ENCODE measurements at places on chromosomes 12 and 14.

DNA sequence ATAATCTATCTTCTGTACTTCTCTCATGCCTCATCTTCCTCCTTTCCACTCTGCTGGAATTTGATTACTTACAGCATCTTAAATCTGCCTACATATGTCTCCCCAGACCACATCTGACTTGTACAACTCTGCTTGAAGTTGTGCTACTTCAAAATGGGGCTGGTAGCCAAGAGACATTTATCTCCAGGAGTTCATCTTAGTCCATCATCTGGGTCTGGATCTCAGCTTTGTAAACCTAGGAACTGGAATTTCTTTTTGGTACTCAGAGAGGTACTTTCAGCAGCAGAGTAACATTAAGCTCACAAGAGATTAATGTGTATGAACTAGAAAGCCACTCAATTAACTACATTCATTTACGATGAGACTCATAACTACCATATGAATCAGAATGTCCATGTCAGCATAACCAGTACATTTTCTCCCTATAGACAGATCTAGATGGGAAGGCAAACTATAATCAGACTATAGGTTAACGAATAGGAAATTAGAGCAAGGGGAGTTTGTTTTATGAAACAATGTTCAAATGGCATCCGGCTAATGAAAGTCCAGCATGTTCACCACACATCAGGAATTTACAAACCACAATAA, 178.8 kb downstream of the CEP128 start:
- DNase-seq, result no peak

DNA sequence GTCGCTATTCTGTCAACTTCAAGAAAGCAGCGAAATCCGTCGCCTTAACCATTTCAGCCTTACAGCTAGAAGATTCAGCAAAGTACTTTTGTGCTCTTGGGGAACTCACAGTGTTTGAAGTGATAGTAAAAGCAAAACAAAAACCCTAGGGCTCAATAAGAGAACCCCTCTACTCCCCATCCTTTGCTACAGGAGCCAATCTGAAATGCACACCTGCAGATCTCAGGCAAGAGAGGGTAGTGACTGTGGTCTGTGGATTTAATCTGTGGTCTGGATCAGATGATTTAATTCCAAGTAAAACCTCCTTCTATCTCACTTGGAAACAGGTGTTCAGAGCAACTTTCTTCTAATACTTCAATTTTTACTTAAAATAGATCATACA, 422.9 kb upstream of the OR4E1 start:
- no peak for DNase-seq

GRCh38 chr12:587132-588023, 75.9 kb downstream of the NINJ2 start:
- DNase-seq, result no peak

DNA sequence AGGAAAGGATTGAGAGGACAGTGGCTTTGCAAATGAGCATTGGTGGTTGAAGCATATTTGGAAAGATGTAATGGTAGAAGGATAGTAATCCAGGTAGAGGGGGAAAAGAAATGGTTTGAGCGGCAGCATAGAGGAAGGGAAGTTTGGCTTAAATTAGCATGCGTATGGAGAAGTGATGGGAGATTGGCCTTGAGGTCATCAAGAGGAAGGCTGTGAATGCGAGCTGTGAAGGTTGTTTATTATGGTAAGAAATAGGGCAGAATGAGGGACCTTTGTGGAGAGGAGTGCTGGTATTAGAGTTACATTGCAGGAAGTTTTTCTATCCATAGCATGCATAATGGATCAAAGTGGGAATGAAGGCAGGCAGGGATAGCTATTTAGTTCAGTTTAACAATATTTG, 162.1 kb downstream of the TMTC2 start:
- no peak for DNase-seq

GRCh38 chr14:99325591-99325990, 53.6 kb upstream of the BCL11B start:
- no peak for DNase-seq

- peak; percentile 33 for DNase-seq
These were observed 141.3 kb downstream of the TSPAN9 start for GRCh38 chr12:3218228-3219171.

GRCh38 chr14:75631453-75631831, 29.2 kb downstream of the ERG28 start:
- DNase-seq, result no peak

DNA sequence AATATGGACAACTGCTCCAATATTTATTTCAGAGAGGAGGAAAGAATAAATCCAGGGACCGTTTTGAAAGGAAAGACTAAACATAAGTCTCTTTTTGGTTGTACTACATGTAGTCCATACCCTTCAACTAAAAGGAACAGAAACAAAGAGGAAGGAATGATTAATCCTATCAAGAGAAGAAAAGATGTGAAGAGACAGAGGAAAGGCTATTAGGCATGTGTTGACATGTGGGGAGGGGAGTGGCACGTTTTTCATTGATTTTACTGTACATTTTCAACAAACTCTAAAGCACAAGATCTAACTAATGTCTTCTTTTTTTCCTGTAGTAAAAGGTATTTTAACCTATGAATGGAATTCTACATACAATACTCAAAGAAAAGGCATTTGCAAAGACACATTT, 85.6 kb downstream of the NAV3 start:
- no peak for DNase-seq

DNA sequence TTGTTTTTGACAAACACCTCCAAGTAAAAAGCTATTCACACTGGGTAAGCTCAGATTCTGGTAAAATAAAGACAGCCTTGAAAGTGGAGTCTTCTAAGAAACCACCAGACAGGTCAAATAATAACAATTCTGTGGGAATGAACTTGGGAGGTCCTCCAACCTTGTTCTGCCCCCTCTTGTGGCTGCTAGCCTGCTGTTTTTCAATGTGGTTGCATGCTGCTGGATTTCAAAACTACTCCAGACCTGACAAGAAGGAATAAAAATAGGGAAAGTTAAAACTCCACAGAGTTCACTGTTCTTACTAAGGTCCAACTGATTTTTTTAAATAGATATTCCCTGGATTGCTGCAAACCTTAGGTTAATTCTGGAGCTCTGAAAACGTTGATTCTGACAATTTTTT, 32.2 kb upstream of the RIN3 start:
- no peak for DNase-seq

GRCh38 chr12:23666866-23667265, 282.6 kb downstream of the SOX5 start:
- DNase-seq, result no peak

DNA sequence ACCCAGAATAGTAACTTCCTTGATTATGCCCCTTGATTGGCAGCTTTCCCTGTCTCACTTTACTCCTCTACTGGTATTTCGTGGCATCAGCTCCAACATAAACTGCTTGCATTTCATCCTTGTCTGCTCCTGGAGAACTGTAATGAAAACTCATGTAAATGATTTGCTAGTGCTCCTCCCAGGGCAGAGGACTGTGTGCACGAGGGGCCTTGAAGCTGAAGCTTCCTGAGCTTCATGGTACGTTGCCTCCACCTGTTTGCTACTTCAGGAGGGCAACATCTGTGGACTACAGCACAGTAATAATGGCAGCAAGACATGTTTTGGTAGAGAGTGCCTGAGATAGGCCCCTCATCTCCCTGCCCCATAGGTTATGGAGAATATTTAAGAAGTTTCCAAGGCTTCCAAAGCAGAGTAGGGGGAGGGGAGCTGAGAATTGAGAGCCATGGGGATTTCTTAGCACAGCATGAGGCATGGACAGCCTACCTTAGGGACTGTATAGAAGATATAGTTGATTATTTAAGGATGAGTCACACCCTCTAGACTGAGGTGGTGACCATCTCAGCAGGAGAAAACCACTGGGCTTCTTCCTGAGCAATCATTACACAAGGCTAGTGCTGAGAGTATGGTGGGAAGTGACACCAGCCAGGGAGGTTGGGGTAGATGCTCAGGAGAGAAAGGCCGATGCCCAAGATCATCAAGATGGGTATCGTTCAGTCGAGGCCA, 29.5 kb downstream of the CCDC198 start:
- DNase-seq, result no peak

DNA sequence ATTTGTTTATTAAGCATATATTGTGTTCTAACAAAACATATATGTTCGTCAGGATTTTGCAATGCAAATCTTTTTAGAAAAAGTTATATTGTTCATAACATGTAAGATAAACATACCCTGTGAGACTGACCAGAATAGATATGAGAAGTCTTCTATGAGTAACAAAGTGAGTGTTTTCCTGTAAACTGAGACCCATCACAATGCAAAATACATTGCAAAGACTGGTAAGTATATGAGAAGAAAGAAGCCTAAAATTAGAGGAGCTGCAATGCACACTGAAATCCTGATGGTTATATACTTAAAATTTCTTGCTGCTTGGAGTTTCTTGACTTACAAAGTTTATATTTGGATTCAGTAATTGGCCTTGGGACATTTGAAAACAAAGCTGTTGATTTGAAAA, 6.0 kb downstream of the HMGA2 start:
- no peak for DNase-seq

DNA sequence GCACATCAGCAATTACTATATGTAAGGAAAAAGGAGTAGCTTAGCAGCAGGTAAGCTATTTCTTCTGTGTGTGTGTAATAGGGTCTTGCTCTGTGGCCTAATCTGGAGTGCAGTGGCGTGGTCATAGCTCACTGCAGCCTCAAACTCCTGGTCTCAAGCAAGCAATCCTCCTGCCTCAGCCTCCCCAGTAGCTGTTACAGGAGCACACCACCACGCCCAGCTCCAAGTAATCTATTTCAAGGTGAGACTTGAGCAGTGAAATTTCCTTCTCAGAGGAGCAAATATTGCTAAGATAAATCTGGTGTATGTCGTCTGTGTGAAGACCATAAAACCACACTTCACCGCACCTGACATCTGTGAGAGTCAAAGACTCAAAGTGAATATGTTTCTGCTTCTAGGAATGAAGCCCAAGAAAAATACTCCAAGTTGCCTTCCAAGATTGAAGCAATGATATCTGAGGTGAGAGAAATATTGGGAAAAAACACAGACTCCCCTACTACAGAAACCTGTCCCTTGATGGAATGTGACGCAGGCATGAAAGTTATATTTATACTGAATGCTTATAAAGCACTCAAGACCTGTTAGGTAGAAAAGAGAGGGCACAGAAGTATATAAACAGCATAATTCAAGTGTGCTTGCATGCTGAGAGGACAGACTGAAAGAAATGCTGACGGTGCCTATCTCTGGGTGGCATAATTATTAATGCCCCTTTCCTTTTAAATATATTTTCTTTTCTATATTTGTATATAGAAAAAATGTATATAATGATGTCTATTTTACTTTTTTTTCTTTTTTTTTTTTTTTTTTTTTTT, 2.5 kb upstream of the SELPLG start:
- DNase-seq, result no peak

DNA sequence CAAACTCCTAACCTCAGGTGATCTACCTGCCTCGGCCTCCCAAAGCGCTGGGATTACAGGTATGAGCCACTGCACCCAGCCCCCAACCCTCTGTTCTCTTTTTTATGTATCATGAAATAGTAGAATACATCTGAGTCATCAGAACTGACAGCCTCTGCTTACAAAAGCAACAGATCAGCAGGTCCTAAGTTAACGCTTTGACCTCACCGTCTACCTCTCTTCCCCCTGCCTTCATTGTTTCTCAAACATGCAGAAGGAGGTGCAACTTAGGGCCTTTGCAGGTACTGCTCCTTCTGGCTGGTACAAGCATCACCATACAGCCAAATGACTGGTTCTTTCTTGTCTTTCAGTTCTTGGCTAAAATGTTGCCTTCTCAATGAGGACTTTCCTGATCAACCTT, 249.2 kb downstream of the PAWR start:
- no peak for DNase-seq

- DNase-seq, result no peak
These were observed 93.9 kb downstream of the PLBD1 start for GRCh38 chr12:14473707-14474287.

GRCh38 chr14:70808416-70809224, 693 bp downstream of the MAP3K9 start:
- DNase-seq, result no peak

GRCh38 chr14:23077962-23078361, 17.0 kb downstream of the ACIN1 start:
- no peak for DNase-seq

GRCh38 chr12:93136253-93137055, 207.4 kb upstream of the EEA1 start:
- no peak for DNase-seq

DNA sequence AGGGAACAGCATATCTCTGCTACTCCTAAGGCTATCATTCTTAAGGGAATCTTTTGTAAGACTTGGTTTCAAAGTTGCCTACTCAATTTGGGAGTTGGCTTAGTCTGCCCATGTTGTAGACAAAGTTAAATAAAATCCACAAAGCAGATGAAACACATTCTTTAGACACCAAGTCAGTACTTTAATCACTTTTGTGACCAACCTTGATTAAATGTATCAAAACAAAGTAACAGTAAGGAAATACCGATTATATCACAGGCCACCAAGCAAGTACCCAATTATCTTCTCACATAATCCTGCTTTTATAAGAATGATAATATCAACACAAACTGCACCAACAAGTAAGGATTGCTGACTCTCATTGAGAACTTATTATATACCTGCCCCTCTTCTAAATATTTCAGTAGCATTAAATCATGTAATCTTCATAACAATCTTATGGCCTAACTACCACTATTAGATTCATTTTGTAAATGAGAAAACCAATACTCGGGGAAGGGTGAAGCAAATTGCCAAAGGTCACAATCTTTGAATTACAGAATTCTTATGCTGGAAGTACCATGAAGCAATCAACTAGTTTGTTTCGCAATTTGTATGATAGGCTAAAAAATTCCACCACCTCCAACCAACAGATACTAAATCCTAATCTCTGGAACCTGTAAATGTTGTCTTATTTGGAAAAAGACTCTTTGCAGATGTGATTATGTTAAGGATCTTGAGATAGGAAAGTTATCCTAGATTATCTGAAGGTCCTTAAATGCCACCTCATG, 12.6 kb upstream of the DIO2 start:
- DNase-seq, result no peak

GRCh38 chr12:78641837-78642423, 222.6 kb upstream of the SYT1 start:
- DNase-seq, result no peak

All from hypothalamus (tissue), 51 donors.